ENCODE measurements at places on chromosomes 6 and 20.

GRCh38 chr6:122050242-122050755 lies 349.2 kb upstream of the HSF2 start:
- no peak for DNase-seq

- DNase-seq = no peak
These were observed 23.7 kb downstream of the PLCB1 start for GRCh38 chr20:8155812-8156211.

GRCh38 chr6:109052018-109052651 lies 42.5 kb downstream of the SESN1 start:
- no peak for DNase-seq

GRCh38 chr6:131490441-131490840 lies 82.6 kb upstream of the ARG1 start:
- DNase-seq = no peak

DNA sequence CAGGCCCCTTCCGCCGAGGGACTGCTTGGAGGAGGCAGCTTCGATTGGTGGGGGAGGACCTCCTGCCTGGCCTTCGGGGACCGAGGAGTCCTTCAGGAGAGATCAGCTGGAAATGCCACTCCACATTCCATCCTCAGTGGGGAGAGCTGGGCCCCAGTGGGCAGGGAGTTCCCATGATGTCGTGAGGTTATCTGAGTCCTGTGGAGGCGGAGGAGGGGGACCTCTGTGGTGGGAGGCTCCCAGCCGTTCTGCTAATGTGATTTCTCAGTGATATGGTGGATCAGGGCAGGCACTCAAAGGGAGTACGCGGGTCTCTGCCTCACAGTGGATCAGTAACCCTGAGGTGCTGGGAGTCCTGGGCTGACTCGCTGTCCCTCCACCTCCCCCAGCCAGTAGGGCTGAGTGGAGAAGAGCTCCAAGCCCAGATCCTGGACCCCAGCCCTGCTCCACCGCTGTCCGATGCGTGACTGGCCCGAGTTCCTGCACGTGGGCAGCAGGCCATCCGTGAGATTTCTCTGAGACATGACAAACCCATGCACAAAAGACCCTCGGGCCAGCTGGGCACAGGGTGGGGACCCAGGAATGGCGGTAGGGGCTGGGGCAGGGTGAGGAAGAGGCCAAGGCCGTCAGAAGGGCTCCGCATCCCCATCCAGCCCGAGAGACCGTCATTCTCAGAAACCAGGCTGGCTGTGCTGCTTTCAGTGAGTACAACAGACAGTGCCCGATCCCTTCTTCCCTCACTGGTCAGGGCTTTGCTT lies 195.8 kb downstream of the TAF4 start:
- DNase-seq = no peak

GRCh38 chr20:10632721-10633509 lies 40.9 kb downstream of the JAG1 start:
- DNase-seq = no peak
